ENCODE measurements at places on chromosomes 12 and 14.

GRCh38 chr12:70288817-70289216 lies 45.6 kb downstream of the CNOT2 start:
- DNase-seq: no peak

GRCh38 chr14:56085471-56085870 lies 32.7 kb upstream of the PELI2 start:
- DNase-seq: no peak

DNA sequence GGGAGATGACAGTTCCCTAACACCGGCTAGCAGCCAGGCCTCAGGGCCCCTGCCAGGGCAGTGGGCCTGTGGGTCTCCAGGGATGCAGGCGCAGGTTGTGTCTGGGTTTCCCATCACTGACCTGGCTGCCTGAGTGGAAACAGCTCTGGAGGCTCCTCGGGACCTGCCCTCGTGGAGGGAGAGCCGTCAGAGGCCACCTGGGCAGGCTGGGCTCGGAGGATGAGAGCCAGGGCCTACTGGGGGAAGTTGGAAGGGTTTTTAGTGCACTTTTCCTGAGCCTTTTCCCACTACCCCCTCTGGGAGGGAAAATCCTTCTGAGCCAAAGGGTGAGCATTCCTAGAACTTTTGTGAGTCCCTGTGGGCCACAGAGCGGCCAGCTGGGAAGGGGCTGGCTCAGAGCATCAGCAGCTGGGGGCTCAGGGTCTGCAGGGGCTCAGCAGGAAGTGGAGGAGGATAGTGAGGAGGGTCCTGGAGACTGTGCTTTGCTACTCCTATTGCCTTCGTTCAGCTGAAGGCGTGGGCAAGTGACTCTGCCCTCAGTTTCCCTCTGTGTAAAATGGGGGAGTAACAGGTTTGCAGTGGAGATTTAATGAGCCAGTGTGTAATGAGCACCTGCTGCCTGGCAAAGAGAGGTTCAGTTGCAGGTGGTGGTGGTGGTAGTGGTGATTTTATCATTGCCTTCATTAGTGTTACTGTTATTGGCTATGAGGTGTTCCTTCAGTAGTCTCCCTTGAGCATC lies 1.8 kb downstream of the SH2B3 start:
- DNase-seq: no peak

GRCh38 chr14:61368781-61369453 lies 47.5 kb downstream of the PRKCH start:
- no peak for DNase-seq
